ENCODE measurements at places on chromosomes 11 and 22.

- no peak for DNase-seq
These were observed 19.5 kb downstream of the CRELD2 start for GRCh38 chr22:49937758-49938564.

DNA sequence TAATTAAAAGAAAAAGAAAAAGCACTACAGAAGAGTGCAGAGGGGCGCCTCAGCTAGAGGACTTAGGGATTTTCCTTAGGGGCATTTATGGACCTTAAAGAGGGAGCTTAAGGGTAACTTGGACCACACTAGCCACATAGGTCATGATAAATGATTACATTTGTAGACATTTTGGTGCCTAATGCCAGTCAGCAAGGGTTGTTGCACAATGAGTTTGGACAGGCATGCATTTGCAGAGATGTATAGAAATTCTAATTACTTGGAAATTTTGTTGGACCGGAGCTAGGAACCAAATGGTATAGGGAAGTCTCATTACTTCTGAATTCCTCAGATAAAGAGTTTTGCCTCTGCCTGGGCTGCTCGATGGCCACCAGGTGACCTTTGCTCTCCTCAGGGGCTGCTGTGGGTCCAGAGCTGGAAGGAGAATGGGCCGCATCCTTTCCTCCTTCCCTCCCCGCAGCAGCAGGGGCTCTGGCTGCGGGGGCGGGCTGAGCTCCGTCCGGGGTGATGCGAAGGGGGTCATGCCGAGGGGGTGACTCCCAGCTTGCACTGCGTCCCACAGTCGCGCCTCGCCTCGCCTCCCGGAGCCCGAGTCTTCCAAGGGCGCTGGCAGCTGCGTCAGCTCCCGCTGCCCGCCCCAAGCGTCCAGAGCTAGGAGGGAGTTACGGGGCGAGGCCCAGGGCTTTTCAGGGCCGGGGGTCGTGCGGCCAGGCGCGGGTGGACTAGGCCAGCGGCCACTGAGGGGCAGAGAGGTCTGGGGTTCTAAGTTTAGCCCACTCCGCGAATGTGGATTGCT lies 20.3 kb upstream of the MALAT1 start:
- DNase-seq, result no peak

GRCh38 chr11:87083029-87083428 lies 45.3 kb downstream of the TMEM135 start:
- DNase-seq, result no peak

GRCh38 chr22:43167001-43167589 lies 15.7 kb downstream of the TSPO start:
- DNase-seq, result no peak

DNA sequence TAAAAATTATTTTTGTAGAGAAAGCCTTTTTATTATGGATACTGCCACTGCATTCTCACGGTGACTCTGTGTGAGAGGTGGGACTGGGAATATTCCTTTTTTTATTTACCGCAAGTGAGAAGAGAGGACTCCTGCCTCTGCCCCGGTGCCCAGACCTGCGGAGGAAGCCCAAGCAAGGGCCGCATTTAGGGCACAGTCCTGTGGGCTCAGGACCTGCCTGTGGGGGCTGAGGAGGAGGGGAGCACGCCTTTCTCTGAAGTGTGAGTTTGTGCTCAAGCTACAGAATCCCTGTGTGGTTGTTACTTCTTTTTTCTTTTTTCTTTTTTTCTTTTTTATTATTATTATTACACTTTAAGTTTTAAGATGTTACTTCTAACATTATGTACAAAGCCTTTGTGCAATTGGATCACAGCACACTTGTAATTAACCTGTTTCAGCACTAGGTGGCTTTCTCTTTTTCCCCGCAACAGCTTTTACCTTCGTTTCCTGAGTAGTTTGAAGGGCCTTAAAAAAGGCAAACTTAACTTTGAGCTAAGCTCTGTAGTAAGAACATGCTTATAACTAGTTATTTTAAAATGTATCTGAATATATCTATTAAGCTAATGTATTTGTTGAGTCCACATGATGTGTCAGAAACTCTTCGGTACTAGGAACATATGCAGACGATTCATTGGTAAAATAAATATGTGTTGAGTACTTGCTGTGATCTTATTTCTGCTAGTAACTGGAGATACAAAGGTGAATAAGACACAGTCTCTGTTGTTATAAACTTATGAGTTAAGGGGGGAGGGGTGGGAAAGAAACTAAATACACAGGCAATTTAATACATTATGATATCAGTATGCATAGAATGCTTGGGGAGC lies 18.3 kb downstream of the AMOTL1 start:
- peak; percentile 12 for DNase-seq

DNA sequence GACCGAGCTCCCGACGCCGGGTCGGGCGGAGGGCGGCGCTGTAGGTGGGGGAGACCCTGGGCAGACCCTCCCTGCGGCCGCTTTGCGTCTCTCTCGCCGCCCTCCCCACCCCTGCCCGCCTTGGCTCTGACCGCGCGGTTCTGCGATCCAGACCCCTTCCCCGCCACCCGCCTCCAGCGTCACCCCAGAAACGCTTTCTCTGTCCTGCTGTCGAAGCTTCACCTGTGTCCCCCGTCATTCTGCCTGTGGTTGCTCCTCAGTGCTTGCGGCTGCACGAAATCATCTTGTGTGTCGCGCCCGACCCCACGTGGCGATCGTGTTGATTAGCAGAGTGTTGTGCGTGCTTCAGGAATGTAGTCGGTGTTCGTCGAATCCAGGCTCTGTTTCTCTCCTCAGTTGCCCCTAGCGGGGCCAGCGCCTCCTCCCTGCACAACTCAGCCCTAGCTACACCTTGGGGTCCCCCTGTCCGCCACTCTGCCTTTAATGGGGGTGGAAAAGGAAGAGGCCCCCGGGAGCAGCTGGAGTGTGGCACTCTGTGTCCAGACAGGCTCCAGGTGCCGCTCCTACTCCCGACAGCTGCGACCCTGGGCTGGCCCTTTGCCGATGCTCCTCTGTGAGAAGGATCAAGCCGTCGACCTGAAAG lies 851 bp downstream of the PTDSS2 start:
- DNase-seq, result peak; percentile 65

GRCh38 chr22:44455963-44456358 lies 42.1 kb downstream of the RTL6 start:
- DNase-seq, result no peak

DNA sequence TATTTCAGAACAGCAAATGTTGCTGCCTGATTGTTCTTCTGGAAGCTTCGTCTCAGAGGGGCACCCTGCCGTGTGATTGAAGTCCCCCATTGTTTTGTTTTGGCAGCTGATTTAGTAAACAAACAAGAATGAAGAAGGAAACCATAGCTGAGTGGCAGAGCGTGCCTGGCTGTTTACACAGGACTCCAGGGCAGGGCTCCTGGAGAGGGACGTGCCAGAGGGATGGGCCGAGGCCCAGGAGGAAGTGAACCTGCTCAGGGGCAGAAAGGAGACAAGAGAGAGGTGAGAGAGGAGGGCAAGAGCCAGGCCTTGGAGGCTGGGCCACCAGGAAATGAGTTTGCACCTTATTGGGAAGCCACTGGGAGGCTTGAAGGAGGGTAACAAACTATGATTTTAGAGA lies 85.5 kb upstream of the B3GAT1 start:
- no peak for DNase-seq

- DNase-seq, result peak; percentile 91
These were observed 476.9 kb downstream of the MIAT start for GRCh38 chr22:27134315-27134701.

GRCh38 chr11:132123854-132124835 lies 753.7 kb downstream of the NTM start:
- no peak for DNase-seq

DNA sequence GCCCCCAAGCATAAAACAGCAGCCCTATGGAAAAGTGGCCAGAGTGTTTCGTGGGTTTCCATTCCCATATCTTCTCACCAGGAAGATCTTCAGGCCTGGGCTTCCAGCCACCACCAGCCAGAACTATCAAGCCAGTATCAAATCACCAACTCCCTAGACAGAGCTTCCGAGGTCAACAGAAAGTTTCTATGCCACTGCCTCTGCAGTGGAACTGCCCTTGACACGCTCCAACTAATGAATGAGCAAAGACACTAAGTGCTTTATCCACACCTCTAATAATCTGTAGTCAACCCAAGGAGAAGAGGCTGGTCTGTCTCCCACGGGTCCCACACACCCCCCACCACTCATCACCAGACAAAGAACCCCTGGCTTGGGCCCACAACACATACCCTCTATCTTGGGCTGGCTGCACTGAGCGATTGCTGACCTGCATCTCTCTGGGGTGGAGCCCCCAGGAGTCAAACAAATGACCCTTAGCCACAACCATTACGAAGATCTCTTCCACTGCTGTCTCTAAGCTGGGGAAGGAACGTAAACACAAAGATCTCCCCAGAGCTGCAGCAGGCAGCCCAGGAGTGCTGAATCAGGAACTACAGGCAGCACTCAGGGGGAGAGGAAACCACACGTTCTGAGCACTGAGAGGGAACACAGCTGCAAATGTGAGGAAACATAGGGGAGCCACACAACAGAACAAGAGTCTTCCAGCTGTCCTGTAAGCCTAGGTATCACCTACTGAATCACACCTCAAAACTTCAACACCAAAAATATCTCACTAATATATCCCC lies 9.7 kb downstream of the OR5AN1 start:
- peak; percentile 85 for DNase-seq

GRCh38 chr11:134086376-134086775 lies 17.5 kb downstream of the JAM3 start:
- no peak for DNase-seq

DNA sequence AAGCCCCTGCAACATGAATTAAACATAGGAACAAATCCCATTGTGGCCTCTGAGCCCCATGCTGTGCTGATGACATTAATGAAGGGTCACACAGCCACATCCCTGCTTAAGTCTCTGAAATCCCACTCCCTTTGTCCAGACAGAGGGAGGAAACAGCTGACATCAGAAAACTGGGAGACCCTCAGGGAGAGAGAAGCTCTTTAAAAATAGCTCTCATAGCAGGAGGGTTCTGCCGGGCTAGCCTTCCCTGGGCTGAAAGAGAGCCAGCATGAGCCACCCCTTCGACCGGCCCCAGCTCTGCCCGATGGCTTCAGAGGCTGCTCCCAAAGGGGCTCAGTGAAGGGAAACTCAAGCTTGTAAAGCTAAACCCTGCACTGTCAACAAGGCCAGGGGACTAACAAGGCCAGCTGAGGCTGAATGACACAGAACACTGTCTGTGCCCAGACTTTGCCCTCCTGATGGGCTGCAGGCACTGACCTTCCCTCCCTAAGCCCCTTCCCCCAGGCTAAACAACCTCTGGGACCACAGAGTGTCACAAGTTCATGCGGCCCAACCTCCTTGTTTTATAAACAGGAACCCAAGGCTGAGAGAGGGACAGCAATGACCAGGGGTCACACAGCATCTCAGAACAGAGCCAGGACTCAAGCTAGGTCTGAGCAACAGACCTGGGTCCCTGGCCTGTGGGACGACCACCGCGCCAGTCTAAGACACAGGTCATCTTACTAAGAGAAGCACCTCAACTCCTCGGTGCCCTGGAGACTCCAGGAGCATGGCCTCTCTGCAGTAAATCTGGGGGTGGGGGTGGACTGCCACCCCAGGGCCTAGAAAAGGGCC lies 163.8 kb downstream of the CHST1 start:
- DNase-seq, result no peak

DNA sequence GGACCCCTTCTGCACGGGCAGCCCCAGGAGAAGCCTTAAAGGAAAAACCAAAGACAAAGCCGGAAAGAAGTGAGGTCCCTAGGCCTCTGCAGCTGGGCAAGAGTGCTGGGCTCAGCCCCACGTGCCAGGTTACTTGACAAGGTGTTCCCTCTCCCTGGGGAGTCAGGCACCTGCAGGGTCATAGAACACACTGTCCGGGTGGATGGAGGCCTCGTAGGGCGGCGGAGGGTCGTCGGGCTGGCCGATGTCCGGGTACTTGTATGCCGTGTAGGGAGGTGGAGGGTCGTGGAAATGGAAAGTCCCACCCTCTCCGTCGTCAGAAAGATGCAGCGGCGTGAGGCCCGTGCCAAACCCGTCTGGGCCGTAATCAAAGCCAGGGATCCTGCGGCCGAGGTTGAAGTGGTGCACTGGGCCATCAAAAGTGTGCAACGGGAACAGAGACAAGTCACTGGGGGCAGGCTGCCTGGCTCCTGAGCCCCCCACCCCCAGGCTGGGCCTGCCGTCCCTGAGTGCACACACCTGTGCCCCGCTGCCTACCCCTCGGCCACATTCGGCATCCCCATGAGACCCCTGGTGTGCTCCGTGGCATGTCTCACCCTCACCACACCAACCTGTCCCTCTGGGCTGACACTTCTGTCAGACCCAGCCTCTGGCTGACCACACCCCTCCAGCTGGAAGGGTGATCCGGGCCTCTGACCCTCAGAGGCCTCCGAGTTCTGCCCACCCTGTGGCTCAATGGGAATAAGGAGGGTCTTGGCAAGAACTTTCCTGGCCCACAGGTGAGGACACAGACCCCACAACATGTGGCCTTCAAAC lies 81.1 kb downstream of the DGCR2 start:
- no peak for DNase-seq

- no peak for DNase-seq
These were observed 49.9 kb upstream of the CD5 start for GRCh38 chr11:61052182-61052972.
